ENCODE measurements at places on chromosomes 5 and 9.
A peak's percentile ranks its signal among the peaks of the same experiment; 100 is the strongest.

GRCh38 chr5:101675510-101676219 is 620.4 kb downstream of the SLCO4C1 start:
- no peak for DNase-seq

- no peak for DNase-seq
These were observed 19.7 kb downstream of the ANP32B start for GRCh38 chr9:98002808-98003207.

DNA sequence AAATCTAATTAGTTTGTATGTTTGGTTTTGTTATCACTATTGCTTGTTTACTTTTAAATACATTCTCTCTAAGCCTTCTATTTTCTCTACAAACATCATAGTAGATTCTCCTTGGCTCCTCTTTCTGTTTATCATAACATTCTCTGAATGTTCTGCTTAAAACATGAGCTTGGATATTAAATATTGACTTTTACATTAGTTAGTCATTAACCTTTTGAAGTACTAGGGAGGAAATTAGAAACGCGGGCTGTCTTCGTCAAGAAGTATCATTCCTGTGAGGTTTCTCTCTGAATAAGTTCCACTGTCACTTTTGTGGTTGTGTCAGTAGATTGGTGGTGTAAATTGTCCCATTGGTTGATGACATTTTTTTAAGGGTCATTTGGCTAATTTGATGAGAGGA is 821.5 kb downstream of the EFNA5 start:
- DNase-seq, result no peak

GRCh38 chr5:51185850-51186329 is 197.4 kb upstream of the ISL1 start:
- DNase-seq, result no peak

DNA sequence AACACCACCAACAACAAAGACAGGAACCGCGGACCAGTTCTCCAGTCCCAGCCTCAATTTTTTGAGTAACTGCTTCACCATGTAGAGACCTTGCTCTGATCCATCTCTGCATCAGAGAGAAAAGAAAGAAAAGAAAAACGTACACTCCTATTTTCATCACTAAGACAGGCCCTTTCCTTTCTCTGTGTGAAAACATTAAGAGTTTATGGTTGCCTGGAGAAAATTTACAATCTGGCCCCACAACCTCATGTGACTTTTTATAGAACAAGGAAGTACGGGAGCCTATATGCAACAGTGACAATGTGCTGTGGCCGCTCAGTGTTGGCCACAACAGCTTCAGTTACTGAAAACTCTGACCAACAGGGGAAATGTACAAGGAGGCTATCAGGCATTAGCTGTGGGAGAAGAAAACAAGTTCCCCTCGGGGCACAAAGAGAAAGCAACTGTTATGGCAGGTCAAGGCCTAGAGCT is 272.9 kb upstream of the PTGER4 start:
- DNase-seq, result peak; percentile 71

GRCh38 chr5:102857076-102857818 is 102.1 kb downstream of the PAM start:
- DNase-seq, result no peak

GRCh38 chr9:135391759-135392158 is 87.8 kb upstream of the PPP1R26 start:
- no peak for DNase-seq

DNA sequence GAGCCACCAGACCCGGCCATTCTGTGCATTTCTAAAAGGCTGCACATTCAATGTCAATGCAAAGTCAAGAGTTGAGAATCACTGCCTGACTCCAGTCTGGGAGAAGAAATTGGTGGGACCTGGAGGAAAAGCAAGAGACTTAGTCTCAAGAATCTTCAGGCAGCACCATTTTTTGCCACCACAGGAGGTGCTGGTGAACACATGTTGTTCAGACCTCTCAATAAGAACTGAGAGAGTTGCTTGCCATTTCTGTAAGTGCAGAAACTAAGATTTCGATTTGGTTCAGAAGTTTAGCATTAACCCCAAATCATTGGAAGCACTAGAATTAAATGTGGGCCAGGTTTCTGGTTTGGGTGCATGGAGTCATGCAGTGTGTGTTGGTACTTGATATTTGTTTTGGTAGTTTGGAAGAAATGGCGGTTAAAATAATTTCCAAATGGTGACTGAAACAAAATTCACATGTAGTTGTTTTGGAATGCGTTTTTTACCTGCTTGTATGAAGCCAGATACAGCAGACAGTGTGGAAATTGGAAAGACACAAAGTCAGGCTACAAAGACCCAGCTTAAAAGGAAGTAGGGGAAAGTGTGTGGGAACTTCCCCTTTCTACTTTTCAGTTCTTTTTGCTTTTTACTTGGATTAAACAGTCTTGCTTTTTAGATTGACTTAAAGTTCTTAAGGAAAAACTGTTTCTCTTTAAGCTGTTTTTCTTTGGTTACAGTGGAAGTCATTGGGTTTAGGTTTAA is 20.4 kb downstream of the PDE8B start:
- DNase-seq, result no peak

DNA sequence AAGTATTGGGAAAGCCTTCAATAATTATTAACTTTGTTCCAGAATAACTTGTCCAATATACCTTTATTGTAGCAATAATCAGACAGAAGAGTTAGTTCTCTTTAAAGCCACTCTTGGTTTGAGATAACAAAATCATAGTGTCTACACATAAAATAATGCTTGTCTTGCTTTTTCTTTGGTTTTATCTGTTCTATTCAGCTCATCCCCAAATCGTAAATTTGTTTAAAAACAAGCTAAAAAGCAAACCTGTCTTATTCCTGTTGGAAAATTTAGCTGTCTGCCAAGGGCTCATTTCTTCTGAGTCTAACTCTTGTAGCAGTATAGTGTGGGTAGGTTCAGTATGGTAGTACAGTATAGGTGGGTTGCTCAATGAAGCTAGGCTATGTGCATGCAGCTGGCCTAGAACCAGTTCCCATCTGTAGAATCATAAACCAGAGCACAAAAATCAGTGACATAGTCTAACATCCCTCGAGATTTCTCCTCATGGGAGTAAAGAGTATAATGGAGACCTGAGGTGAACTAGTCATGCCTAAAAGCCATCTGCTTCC is 17.9 kb upstream of the APBA1 start:
- no peak for DNase-seq

DNA sequence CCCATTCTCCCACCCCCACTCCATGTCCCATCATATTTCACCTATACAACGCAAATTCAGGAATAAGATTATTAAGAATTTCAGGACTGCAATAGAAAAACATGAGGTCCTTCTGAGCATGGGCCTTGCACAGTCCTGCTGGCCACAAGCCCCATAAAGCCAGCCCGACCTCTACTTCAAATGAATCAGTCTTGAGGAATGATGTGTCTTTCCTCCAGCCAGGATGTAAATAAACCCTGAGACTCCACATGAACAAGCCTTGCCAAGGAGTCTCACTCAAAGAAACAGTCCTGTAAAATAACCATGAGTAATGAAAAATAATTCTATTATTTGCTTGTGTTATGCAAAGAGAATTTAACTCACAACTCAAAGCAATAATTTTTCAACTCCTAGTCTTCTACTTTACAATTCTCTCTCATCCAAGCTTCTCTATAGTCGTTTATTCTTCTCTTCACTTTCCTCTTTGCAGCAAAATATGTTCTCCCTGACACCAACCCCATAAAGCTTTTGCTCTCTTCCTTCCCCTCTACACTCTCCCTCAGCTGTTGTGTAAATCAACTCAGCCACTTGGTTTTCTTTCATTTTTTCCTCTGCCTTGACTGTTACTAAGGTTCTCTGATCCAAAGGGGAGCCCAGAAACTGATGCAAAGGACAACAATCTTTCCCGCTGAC is 140.1 kb upstream of the MOCS2 start:
- no peak for DNase-seq

DNA sequence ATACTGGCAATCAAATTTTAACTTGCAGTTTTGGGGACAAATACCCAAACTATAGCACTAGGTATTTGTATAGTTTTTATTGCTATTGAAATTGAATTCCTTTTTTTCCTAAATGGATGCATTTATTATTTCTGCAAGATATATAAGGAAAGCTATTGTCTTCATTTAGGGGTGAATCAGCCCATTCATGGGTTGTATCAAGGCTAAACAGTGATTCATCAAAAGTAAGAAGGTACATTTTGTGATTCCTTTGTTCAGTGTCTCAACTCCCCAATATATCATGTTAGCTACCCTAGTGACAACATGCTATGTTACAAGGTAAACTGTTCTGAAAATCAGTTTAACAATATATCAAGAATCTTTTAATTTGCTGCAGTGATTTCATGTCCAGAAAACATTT is 185.7 kb downstream of the PLK2 start:
- DNase-seq, result no peak

- DNase-seq, result no peak
These were observed 24.4 kb downstream of the RNF145 start for GRCh38 chr5:159184858-159185381.

- no peak for DNase-seq
These were observed 17.7 kb upstream of the IL6ST start for GRCh38 chr5:56012281-56012963.

DNA sequence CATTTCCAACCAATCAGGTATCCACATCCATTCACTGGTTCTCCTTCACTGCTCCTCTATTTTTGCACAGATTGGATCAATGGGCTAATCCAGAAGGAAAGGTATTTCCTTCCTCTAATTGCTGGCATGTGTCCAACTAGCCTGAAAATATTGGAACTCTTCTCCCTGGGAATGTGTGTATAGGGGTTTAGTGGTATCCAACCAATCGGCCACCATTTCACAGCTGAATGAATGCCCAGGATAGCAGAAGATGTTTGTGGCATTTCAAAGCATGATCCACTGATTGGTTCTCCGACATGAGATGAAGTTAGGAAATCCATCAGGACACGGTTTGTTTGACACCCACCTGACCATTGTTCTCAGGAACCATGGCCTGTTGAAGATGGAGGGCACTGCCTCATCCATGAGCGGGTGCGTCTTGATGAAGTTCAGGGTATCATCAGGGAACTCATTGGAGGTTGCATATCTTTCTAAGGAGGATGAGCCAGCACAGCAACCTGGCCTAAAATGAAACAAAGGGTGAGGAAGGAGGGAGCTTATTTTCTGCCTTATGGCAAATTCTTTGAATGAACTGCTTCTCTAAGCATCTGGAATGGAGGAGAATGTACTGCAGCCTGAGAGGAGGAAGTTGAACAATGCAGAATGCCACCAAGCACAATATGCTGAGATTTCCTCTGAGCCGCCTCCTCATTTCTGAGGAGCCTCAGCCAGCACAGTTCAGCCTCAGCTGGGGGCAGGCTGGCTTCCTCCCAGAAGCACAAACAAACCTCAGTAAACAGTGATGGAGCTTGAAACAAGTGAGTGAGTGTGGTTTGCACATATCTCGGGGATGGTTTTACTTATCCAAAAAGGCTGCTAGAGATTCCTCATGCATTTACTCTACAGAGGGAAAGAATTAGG is 94.6 kb downstream of the SEMA6A start:
- DNase-seq, result no peak

GRCh38 chr5:85143138-85143537 is 758.5 kb upstream of the EDIL3 start:
- DNase-seq, result no peak

- DNase-seq, result peak; percentile 45
These were observed 1.4 kb downstream of the PRR16 start for GRCh38 chr5:120465436-120465961.

GRCh38 chr5:172549696-172550095 is 91.4 kb upstream of the NEURL1B start:
- no peak for DNase-seq

GRCh38 chr9:33787839-33788238 is 7.5 kb upstream of the PRSS3 start:
- no peak for DNase-seq

- DNase-seq, result no peak
These were observed 338.1 kb upstream of the ATP10B start for GRCh38 chr5:161190086-161190485.

DNA sequence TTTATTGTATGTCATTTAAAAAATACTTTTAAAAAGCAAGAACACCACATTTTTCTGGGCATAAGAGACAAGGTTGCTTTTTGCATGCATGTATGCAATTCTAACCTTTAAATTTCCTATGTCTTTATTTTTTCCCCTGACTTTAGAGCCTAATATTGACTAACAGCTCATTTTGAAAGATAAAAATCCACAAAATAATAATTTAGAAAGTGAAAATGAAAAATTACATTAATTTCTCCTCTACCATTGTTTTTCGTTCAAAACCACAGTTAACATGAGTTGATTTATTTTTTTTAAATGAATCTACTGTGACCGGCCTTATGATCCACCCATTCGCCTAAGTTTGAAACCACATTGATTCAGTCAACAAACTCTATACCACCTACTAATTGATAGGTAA is 137.5 kb upstream of the CDKN2B start:
- DNase-seq, result no peak

- DNase-seq, result no peak
These were observed 163.6 kb downstream of the LRRC70 start for GRCh38 chr5:62742207-62742606.

DNA sequence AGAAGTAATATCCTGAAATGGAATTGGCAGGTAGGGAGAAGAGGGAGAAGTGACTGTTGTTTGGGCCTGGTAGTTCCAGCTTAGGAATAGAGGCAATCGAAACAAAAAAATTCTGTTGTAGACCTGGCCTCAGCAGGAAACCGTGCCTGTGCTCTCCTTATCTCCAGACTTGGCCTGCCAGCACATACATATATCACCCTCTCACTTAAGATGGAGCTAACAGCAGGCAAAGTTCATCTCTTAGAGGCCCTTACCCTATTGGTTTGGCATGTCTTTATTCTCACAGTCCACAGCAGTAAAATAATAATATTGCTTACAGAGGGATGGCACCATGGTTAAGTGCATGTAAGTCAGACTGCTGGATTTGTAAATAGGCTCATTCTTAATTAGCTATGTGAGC is 19.6 kb upstream of the TNC start:
- no peak for DNase-seq

DNA sequence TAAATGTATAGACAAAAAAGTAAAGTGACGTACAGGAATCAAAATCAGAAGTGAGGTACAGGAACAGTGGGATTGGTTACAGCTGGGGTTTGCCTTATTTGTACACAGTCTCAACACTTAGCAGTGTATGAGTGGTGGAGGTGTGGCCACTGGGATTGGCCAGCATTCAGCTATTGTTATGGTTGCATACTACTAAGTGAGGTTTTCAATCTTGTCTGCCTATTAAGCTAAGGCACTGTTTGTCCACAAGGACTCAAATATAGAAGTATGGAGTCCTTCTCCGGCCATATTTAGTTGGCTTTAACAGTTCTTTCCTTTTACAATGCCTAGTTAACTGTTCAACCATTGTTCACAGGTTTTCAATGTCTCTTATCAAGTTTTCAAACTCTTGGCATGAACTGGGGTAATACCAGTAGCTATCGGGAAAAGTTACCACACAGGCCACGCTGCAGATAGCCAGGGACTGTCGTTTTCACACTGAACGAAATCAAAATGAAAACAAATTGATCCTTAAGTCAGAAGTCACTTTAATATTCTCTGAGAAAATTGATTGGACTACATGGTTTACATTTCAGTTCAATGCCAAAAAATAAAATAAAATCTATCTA is 176.0 kb upstream of the FREM1 start:
- no peak for DNase-seq

- DNase-seq, result no peak
These were observed 10.0 kb upstream of the PLK2 start for GRCh38 chr5:58469896-58470295.

GRCh38 chr5:102911973-102912372 is 156.9 kb downstream of the PAM start:
- no peak for DNase-seq

All from Peyer's patch (tissue), 4 donors.